ENCODE measurements at places on chromosomes 16 and 17.
A peak's percentile ranks its signal among the peaks of the same experiment; 100 is the strongest.

GRCh38 chr17:67265436-67266019, 20.5 kb upstream of the HELZ start:
- DNase-seq: no peak

DNA sequence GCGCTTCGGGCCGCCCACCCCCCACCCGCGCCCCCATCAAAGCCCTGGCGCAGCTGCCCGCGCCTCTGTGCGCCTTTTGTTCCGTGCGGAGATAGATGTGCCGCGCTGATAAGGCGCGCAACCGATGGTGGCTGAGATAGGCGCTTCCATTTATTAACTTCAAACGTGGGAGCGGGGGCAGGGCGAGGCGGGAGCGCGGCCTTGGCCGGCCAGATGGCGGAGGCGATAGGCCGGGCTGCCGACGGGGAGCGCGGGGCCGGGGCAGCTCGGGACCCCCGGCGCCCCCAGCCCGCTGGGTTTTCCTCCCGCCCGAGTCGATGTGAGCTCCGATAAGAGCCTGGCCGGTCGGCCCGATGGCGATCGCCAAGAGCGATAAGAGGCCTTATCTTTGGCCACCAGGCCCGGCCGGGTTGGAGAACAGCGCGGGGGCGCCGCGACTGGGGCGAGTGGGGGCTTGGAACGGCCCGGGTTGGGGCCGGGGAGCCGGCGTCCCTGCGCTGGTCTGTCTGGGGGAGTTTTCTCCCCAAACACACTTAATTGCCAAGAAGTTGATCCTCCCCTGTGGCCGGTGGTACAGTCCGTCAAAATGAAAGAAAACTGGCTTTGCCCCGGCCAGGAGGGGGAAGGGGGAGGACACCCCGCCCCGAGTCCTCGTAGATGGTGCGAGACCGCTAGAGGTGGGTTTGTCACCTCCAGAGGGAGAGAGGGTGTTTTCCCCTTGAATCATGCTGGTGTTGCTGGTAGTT, 2.7 kb downstream of the ZFPM1 start:
- no peak for DNase-seq

- no peak for DNase-seq
Measured at GRCh38 chr16:89256651-89257254, 39.2 kb downstream of the ZNF778 start.

GRCh38 chr16:85220125-85220839, 108.0 kb upstream of the CIBAR2 start:
- DNase-seq: peak; percentile 22

GRCh38 chr16:78675951-78676792, 576.7 kb downstream of the WWOX start:
- DNase-seq: no peak

GRCh38 chr16:47920709-47921108, 235.1 kb downstream of the ABCC12 start:
- DNase-seq: no peak
